ENCODE measurements at places on chromosomes 6 and 20.
A peak's percentile ranks its signal among the peaks of the same experiment; 100 is the strongest.

DNA sequence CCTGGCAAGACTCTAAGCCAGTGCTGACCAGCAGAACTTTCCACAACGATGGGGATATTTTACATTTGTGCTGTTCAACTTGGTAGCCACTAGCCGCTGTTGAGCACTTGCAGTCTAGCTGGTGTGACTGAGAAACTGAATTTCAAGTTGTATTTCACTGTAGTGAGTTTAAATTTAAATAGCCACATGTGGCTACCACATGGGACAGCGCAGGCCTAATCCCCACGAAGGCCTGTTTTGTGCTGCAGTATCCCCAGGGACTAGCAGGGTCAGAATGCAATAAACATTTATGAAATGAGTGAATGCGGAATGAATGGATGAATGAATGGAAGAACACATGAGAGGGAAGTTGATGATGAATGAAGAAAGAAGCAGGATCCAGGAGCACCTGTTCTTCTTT, 115.8 kb downstream of the TRERF1 start:
- DNase-seq = no peak

- DNase-seq = no peak
These were observed 316.2 kb downstream of the DHX35 start for GRCh38 chr20:39278230-39278788.

DNA sequence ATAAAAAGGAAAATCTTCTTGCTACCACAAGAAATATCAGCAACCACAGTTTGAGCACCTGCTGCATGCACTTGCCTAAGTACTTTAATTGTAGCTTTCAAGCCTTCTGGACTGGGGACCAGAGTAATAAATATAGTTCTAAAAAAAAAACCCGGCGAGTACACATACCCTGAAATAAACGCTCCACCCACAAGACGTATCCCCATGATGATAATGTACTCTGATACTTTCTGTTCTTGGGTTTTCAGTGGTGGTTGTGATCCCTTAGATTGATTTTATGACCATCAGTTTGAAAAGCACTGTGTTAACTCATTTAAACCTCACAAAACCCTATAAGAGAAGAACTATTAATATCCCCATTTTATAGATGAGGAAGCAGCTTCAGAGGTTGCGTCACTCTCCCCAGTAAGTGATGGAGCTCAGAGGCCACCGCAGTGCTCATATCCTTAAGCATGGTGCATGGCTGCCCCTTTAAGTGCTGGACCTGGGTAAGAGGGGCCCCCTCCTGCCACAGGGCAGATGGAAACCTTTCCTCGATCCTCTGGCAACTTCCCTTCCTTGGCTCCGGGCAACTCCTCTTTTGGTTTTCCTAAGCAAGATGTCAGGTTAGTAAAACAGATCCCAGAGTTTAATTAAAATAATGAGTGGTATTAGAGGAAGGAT, 67.3 kb downstream of the KCNB1 start:
- DNase-seq = no peak

DNA sequence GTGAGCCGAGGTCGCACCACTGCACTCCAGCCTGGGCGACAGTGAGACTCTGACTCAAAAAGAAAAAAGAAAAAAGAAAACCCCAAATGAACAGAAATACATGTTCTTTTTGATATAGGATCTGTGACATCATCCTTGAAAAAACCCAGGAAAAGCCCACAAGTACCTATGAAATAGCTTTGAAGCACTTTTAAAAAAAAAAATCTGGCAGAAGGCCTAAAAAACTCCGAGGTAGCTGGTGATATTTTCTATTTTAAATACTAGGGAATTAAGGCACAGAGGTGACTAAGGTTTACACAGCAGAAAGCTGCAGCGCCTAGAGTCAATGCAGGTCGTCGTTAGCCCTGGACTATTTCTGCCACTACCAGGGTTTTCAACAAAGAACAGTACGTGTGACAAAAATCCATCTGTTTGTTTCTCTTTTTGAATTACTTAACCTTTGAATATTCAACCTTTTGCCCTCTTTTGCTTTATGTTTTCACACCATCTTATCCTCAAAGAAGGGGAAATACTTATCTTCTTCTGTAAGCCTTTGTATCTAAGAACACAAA, 39.4 kb upstream of the EEF1A1 start:
- no peak for DNase-seq

GRCh38 chr6:168877821-168878282, 375.8 kb downstream of the THBS2 start:
- no peak for DNase-seq

- no peak for DNase-seq
These were observed 115.1 kb upstream of the JAG1 start for GRCh38 chr20:10788877-10789276.

DNA sequence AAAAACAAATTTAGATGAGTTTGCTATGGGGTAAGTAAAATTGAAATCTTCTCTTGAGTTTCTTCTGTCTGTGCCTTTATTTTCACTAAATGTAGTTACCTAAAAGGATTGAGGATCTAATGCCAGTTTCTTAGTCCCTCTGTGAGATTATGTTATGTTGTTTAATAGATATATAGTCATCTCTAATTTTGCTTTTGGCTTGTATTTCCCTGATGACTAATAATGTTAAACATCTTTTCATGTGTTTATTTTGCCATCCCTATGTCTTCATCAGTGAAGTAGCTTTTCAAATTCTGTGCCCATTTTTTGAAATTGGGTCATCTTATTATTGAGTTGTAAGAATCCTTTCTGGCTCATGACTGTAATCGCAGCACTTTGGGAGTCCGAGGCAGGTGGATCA, 13.7 kb downstream of the QRSL1 start:
- no peak for DNase-seq

- no peak for DNase-seq
These were observed 336.7 kb downstream of the DHX35 start for GRCh38 chr20:39298571-39299506.

DNA sequence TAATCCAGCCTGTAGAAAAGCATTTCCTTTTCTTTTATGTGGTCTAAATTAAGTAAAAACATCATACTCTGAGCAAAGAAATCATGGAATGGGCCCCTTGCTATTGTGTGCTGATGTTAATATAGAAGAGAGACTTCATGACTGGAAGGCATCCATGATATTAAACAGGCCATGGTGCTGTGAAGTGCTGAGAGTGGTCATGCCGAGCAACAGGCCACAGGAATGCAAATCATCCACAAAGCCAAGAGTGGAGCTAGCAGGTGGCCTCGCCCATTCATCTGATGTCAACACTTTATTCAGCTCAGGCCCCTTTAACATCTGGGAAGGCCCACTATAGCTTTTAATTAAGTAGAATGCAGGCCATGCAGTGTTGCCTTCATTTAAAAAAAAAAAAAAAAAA, 115.2 kb upstream of the HMGCLL1 start:
- DNase-seq = no peak

GRCh38 chr20:50344232-50345071, 153.8 kb downstream of the CEBPB start:
- no peak for DNase-seq

- no peak for DNase-seq
These were observed 6.0 kb downstream of the SUMO4 start for GRCh38 chr6:149405823-149406765.

- DNase-seq = peak; percentile 16
These were observed 25.1 kb downstream of the MYBL2 start for GRCh38 chr20:43691928-43692524.

DNA sequence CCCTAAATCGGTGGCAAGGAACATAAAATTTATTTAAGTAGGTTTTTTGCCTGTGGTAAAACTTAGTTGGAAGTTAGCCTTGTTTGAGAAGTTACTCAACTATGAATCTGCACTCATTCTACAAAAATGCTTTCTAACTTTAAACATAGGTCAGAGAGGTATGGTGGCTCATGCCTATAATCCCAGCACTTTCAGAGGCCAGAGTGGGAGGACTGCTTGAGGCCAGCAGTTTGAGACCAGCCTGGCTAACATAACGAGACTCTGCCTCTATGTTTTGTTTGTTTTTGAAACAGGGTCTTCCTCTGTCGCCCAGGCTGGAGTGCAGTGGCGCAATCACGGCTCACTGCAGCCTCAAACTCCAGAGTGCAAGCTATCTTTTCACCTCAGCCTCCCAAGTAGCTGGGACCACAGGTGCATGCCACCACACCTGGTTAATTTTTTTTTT, 16.2 kb downstream of the USP49 start:
- no peak for DNase-seq

DNA sequence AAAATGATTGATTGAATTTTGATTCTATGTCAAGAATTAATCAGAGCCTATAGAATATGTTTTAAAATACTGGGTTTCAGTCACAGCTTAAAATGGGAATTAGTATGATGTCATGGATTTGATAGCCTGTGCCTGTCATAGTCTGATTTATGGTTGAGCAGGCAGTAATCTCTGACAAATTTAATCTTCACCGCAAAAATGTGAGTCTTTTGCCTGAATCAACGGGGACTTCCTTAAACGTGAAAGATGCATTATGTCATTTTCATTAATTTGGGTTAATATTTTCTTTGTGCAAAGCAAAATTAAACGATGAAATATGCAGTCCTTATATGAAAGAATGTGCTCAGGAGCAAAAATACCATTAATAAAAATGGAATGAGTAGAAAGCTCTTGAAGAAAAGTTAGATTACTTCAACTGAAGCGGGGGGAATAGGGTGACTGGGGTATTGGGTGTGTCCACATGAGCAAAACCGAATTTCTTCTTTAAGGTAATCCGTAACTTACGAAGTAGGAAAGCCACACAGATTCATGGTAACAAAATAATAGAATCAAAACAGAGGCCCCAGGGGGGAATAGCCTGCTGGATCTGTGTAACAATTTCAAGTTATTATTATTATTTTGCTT, 339.6 kb upstream of the NOX3 start:
- no peak for DNase-seq

Measured in T follicular helper cell (primary cell).